NCI-H2029 (cell line): ENCODE measurements at places on chromosomes 2 and 18.

- DNase-seq, result no peak
These were observed 12.4 kb upstream of the PRLH start for GRCh38 chr2:237553948-237554347.

GRCh38 chr18:70142001-70142400 lies 63.5 kb downstream of the RTTN start:
- DNase-seq, result no peak

DNA sequence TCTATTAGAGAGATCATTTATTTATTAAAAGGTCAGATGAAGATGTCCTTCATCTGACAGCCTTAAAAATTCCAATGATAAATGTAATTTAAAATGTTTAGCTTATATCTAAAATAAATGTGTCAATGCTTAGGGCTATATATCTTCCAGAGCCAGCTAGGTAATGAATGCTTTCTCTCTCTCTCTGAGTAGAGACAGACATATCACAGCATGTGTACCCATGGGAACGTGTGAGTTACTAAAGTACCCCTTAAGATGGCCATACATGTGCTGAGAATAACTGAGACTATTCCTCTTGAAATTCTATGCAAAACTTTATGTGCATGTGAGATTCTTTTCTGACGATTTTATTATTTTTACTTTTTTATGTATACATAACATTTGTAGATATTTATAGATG lies 420.9 kb upstream of the ST6GAL2 start:
- no peak for DNase-seq

- DNase-seq, result peak; percentile 75
These were observed 62.3 kb downstream of the PSMG2 start for GRCh38 chr18:12765126-12765525.

DNA sequence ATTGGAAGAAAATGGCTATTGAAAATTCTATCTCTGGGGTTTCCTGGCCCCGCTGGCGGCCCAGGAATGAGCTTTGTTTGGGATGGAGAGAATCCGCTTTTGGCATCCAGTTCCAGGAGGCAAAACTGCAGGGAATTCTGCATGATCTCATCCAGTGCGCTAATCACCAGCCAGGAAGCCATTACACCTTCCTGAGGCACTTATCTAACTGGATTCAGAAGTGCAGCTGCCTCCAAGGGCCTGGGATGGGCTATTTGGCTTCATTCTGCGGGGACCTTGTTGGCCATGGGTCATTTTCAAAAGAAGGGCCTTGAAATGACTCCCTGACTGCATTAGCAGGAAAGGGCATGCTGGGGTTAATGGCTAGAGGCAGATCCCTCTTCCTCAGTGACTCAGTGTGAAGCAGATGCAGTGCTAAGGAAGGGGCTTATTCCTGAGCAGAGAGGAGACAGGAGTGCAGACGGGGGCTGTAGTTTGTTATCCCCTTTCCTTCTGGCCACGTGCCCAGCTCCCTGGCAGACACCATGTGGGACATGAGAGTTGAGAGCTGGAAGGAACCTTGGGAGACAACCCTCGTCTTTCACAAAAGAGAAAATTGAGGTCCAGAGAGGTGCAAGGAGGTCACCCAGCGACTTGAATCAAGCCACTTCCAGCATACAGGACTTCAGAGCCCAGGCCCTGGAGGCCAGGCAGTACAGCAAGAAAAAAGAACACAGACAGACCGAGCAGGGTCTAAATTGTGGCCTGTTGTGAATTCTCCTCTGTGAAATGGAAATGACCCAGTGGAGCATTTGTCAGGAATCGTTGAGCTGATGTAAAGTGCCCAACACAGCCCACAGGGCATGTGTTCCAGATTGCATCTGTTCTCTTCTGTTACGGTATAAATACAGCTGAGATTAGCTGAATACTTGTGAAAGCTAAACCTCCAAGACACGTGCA lies 161.8 kb downstream of the PRKCE start:
- DNase-seq, result peak; percentile 67

GRCh38 chr2:10398496-10398895 lies 49.6 kb downstream of the ODC1 start:
- no peak for DNase-seq

GRCh38 chr18:61825386-61825785 lies 67.4 kb downstream of the RNF152 start:
- no peak for DNase-seq

- DNase-seq, result no peak
These were observed 84.5 kb downstream of the COL5A2 start for GRCh38 chr2:189095101-189095500.

DNA sequence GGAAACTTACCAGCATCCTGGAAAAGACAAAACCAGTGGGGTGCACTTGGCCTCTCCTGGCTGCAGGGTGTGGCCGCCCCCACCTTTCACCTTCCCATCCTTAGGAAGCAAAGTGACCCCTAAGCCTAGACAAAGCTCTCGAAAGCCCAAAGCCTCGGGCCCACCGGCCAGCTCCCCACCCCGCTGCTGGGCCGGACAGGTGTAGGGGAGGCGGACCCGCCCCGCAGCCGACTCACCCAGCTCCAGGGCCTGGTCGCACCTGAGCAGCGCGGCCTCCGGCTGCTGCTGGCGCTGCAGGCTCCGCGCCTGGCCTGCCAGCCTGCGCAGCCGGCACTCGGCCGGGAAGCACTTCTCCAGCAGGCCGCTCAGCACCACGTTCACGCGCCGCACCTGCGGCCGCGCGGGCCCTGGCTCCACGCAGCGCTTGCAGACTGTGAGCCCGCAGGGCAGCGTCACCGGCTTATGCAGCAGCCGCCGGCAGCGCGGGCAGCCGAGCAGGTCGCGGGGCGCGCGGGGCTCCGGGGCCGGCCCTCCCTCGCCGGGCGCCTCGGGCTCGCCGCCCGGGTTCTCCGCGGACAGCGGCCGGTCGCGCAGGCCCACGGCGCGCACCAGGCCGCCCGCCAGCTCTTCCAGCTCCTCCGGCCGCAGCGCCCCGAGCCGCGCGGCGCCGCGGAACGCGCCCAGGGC lies 979 bp downstream of the LONRF2 start:
- peak; percentile 31 for DNase-seq

GRCh38 chr2:133591164-133591563 lies 22.9 kb upstream of the NCKAP5 start:
- DNase-seq, result peak; percentile 74

DNA sequence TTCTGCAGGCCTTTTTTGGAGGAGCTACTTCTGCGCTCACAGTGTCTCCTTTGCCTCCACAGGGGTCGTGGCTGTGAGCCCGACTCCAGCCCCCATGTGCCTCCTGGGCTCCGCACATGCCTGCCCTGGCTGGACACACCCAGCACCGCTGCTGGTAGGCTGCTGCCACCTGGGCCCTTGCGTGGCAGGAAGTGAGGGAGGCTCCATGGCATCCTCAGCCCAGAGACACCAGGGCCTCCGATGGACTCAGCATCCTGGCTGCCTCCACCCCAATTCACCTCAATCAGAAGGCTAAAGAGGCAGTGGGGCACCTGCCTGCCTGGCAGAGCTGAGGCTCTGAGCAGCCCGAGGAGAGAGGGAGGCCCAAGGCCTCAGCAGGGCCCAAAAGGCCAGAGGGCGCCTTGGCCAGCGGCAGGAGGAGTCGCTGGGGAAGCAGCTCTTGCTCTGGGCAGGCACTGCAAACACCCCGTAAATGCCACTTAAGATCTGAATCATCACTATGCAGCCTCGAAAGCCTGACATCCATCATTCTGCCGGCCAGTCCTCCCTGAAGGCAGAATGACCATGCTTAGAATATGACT lies 68.3 kb upstream of the OTOS start:
- no peak for DNase-seq

GRCh38 chr2:75790814-75791467 lies 80.2 kb upstream of the GCFC2 start:
- no peak for DNase-seq

DNA sequence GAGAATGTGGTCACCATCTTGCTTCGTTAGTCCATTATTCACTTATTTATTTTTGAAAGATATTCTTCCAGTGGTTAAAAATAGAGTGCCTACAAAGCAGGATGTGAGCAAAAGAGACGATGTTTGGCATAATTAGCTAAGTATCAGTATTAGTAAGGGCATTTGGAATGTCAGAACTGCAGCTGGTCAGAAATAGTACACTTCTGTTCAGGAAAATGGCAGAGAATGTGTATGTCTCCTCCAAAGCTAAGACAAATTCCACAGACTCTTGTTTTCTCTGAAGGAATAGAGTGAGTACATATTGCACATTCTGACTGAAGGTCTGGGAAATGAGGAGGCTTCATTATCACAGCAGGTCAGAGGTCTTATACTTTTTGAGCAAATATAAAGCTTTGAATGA lies 209.0 kb downstream of the L3MBTL4 start:
- no peak for DNase-seq

GRCh38 chr2:222174450-222174849 lies 124.3 kb downstream of the PAX3 start:
- no peak for DNase-seq

- DNase-seq, result no peak
These were observed 154.0 kb downstream of the INHBB start for GRCh38 chr2:120499784-120500495.

DNA sequence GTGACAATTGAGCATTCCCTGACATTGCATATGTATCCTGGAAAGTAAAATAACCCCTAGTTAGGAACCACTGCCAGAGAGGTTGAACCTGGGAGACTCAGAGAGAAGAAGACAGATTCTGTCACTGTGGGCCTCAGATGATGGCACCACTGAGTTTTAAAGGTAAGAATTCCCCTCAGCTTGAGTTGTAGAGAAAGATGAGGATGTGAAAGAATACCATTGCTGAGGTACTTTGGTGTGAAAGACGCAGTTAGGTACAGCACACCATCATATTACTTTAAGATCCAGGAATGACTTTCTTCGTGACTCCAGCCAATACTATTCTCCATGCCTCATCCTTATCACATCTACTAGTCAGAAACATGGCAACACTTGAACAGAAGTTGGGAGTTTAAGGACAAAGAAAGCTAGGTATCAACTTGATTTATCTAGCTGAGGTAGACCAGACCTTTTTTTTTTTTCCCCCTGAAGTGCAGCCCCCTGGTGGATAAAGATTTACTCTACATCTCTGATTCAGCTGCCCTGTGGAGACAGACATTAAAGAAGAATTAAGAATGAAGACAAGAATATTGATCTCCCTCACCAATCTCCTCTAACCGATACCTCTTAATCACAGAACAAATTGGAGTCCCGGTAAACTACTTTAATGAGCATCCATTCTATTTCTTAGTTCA lies 630.5 kb upstream of the FANCL start:
- DNase-seq, result no peak

DNA sequence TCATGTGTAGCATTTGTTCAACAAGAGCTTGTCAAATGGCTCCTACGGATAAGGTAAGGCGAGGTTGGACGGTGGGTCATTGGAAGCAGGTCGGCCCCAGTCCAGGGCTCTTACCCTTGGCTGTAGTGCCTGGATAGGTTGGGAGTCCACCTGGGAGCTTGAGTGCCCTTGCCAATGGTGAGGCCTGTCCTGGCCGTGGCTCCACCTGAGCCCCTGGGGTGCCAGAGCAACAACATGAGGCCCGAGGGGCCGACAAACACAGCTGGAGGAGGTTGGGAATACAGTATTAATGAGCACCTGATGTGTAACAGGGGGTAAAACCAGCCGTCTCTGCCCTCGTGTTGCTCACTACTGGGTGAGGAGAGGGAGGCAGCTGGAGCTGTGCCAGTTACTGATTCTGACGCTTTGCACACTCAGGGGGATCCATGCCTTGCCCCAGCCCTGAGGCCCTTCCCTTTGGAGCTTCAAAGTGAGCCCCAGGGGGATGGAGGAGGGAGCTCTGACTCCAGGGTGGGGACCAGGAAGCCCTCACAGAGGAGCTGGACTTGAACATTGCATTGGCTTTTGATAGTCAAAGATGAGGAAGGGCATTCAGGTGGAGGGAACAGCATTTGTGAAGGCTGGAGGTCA lies 87.2 kb downstream of the RHOB start:
- no peak for DNase-seq

- peak; percentile 93 for DNase-seq
These were observed at the start of gene CNDP2 for GRCh38 chr18:74495581-74496507. Gene CNDP2, plus strand, starts transcription at chr18:74496363. Its CDS starts 3,611 bp downstream, at chr18:74499974.

DNA sequence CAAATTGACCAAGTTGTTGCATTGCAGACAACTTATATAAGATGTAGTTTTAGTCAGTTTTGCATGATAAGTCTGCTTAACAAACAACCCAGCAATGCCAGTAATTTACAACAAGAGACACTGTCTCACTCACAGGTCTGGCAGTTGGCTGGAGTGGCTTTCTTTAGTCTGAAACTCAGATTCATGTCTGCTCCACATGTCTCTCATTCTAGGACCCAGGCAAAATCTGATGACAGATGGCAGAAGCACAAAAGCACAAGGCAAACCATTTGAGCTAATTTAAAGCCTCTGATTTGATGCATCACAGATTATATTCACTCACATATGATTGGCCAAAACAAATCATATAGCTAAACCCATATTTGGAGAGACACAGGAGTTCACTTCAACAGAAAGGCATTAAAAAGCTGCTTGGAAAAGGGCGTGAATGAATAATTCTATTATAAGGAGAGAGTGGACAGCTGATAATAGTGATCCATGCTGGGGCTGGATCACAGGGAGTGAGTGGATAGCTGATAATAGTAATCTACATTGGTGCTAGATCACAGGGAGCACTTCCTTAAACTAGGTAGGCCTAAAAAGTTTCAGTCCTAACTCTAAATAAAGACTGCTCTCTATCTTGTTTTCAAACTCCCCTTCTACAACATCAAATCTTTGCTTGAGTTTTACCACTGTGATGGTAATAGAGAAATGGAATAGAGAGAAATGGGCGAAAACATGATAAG lies 593.2 kb upstream of the ZNF804A start:
- DNase-seq, result no peak

DNA sequence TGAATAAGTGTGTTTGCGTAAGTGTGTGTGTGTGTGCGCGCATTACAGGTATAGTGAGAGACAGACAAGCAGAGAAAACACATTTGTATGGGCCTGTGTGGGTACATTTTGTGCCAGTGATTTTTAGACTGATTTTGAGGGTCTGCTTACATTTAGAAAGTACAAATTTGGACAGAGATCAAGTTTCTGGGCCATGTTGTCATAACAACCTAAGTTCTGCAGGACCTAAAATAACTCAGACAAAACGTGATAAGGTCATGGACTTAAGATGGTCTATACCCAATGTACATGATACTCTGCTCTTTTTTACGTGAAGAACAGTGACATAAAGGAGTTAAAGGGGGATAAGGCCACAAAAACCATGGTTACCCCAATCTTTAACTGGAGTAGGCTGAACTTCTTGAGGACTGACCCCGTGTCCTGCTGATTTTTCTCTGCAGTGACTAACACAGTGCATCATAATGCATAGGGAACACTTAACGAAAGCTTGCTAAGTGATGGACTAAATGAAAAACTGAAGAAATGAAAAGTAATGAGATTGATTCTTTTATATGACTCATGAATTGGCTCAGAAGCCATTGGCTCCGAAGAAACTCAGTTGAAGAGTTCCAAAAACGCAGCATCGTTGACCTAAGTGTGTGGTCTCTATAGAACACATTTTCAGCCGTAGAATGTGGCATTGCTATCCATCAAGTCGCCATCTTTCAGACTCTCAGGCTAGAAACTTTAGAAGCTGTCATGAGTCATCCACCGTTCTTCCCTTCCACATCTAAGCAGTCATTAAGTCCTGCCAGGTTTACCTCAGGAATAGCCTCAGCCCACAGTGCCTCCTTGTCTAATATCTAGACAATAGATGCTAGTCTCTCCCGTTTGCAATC lies 61.6 kb upstream of the NCOA1 start:
- DNase-seq, result no peak
